ENCODE measurements at places on chromosomes 6 and 20.

- no peak for DNase-seq
Measured at GRCh38 chr20:22452442-22453011, 131.8 kb downstream of the FOXA2 start.

- DNase-seq, result no peak
Measured at GRCh38 chr20:11697055-11697454, 220.6 kb upstream of the BTBD3 start.

GRCh38 chr6:148426317-148426977, 83.8 kb downstream of the SASH1 start:
- no peak for DNase-seq

- DNase-seq, result no peak
Measured at GRCh38 chr6:106870824-106871717, 103.5 kb downstream of the CD24 start.
